Thymus (tissue), 14 donors: ENCODE measurements at places on chromosomes 16 and 17.
A peak's percentile ranks its signal among the peaks of the same experiment; 100 is the strongest.

- no peak for DNase-seq
Measured at GRCh38 chr16:27182906-27183405, 20.4 kb upstream of the KDM8 start.

DNA sequence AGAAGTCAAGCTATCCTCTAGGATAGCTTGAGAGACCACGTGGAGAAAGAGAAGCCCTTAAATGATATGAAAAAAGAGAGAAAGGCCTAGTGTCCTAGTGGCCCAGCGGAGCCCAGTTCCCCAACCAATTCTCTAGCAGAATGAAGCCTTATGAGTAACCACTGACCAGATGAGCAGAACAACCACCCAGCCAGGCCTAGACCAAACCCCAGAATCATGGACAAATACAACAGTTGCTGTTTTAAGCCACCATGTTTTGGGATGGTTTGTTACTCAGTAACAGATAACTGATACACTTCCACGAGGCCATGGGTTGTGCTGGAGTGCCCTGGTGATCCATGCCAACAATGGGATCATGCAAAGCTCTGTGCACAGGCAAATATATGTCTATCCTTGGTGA lies 377.1 kb downstream of the SOX9 start:
- DNase-seq, result no peak

DNA sequence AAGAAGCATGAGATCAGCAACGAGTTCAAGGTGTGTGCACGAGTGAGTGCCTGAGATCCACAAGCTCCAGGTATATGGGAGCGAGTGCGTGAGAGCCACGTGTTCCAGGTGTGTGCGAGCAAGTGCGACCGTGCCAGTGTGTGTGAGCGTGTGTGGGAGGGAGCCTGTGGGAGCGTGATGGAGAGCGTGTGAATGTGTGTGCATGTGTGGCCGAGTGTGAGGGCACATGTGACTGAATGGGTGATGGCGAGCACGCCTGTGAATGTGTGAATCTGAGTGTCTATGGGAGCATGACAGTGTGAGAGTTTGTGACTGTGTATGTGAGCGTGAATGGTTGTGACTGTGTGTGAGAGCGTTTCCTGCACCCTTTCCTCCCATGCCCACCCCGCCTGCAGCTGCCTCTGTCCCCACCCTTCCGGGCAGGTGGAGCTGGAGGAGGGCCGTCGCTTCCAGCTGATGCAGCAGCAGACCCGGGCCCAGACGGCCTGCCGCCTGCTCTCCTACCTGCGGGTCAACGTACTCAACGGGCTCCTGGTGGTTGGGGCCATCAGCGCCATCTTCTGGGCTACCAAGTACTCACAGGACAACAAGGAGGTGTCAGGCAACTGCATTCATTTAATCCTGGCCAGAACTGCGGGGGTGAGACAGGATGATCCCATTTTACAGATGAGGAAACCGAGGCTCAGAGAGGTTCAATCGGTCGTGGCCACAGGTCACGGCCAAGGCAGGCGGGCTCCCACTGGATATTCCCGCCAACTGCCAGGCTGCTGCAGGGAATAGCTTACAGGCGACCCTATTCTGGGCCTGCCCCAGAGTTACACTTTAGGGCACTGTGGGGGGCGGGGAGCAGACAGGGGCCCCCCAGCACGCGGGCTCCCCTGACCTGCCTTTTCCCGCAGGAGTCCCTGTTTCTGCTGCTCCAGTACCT lies 3.7 kb downstream of the TMC8 start:
- peak; percentile 86 for DNase-seq

DNA sequence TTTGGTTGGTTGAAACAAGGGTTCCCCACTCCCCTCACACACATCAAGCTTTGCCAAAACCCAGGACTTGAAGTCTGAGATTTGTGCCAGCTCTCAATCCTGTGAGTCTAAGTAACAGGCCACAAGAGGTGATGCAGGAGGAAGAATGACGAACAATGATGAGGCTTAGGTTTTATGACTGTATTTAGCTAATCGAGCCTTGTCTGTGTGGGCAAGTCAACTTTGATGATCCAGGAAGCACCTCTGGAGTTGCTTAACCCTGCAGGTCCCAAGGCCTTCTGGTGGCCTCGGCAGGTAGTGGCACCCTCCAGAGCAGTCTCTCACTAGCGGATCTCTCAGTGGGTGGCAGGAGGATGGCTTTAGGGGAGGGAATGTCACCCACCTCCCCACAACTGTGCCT lies 28.7 kb downstream of the CDK5RAP3 start:
- DNase-seq, result no peak

DNA sequence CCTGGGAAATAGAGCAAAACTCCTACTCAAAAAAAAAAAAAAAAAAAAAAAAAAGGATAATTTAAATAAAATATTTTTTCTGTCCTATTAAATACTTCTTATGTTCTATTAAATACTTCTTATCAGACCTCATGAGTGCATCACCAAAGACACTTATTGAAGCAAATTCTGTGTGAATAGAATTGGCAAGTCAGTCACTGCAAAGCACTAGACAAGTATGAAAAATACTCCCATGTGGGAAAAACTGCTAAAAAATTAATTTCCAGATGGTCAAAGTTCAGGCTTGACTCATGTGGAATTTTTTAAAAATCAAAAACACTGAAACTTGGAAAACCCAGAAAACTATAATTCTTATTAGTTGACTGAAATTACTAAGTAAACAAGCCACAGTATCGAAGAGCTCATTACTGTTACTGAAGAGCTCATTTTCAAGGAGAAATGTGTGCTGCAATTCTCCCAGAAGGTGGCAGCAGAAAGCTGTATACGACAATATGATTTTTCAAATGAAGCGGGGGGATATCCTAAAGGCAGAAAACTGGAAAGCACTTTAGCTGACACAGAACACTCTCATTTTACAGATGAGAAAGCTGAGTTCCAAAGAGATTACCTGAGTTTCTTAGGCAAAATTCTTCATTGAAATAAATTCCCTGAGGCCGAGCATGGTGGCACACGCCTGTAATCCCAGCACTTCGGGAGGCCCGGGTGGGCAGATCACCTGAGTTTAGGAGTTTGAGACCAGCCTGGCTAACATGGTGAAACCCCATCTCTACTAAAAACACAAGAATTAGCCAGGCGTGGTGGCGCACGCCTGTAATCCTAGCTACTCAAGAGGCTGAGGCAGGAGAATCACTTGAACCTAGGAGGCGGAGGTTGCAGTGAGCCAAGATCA lies 15.9 kb upstream of the FBXO47 start:
- peak; percentile 80 for DNase-seq

DNA sequence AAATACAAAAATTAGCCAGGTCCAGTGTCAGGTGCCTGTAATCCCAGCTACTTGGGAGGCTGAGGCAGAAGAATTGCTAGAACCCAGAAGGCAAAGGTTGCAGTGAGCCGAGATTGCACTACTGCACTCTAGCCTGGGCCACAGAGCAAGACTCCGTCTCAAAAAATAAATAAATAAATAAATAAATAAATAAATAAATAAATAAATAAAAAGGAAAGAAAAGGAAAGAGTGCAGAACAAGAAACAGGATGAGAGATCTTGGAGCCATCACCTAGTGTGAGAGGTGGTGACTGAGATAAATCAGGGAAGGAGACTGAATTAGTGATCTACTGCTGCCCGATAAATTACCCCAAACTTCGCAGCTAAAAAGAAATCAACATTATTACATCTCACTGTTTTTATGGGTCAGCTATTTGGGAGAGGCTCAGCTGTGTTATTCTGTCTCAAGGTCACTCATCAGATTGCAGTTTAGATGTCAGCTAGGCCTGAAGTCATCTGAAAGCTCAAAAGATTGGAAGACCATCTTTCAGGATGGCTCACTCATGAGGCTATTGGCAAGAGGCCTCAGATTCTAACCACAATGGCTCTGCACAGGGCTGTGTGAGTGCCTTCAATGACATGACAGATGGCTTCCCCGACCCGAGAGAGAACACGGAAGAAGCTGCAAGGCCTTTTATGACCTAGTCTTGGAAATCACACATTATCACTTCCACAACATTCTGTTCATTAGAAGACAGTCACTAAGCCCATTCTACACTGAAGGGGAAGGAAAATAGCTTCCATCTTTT lies 66.4 kb downstream of the CMC2 start:
- DNase-seq, result no peak

- DNase-seq, result no peak
Measured at GRCh38 chr17:17073030-17073564, 30.8 kb downstream of the MPRIP start.
